ENCODE measurements at places on chromosomes 6 and 20.

GRCh38 chr6:149362289-149362688, 37.8 kb upstream of the SUMO4 start:
- no peak for DNase-seq

- no peak for DNase-seq
Observed at GRCh38 chr6:125869427-125869826, 78.7 kb downstream of the NCOA7 start.

- DNase-seq: no peak
Observed at GRCh38 chr20:61435823-61436220, 183.8 kb downstream of the CDH4 start.

DNA sequence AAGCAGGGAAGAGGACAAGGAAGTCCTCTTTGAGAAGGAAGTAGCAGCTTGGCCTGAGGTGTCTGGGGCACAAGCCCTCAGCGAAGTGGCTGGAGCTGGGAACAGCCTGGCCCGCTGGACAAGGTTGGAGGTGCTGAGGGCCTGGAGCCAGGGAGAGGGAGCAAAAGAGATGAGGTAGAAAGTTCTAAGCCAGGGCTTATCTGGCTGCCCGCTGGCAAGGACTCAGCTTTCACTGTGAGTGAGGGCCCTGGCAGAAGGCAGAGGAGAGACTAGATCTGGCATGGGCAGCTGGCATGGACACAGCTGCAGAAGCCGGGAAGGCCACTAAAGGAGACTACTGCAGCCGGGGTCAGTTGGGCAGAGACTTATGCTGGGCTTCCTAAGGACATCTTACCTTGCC, 21.8 kb upstream of the PCMTD2 start:
- DNase-seq: no peak

DNA sequence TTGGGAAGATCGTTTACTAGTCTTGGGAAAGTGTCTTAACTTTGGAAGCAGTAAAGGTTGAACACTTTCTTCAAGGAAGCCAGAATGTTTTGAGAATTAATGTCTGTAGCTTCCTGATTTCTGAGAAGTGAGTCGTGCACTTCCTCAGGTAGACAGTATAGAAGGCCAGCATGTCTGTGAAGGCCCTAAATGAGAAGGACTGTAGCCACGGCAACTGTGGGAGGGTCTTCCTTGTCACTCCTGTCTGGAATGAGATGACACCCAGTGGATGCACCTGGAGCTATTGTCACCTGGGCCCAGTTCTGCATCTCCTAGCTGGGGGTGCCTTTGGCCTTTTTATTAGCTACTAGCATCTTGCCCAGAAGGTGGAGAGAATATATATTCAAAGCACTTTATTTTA, 8.8 kb downstream of the STX16 start:
- no peak for DNase-seq

GRCh38 chr20:2706688-2707352, 14.2 kb downstream of the EBF4 start:
- no peak for DNase-seq

- peak; percentile 75 for DNase-seq
Observed at GRCh38 chr6:6676910-6677441, 88.5 kb downstream of the LY86 start.

- DNase-seq: no peak
Observed at GRCh38 chr6:44805238-44805846, 417.8 kb downstream of the CDC5L start.

- no peak for DNase-seq
Observed at GRCh38 chr6:169173532-169174268, 79.9 kb downstream of the THBS2 start.

- DNase-seq: no peak
Observed at GRCh38 chr6:135532559-135532958, 35.0 kb upstream of the AHI1 start.

DNA sequence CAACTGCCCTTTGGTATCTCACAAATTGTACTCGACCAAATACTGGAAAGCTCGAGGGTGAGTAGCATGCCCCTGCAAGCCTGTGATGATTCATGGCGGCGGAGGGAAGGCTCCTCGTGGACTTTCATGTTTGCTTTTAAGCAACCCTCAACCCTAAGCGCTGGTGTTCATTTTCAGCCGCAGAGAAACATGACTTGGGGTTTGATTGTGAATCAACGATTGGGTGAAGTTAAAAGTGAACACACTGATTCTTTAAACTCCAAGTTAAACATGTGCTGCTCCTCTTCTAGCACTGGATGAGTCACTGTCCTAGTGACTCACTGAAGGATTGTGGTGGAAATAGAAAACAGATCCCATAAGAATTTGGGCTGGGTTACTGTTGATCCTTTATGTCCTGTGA, 8.3 kb downstream of the CD109 start:
- no peak for DNase-seq

DNA sequence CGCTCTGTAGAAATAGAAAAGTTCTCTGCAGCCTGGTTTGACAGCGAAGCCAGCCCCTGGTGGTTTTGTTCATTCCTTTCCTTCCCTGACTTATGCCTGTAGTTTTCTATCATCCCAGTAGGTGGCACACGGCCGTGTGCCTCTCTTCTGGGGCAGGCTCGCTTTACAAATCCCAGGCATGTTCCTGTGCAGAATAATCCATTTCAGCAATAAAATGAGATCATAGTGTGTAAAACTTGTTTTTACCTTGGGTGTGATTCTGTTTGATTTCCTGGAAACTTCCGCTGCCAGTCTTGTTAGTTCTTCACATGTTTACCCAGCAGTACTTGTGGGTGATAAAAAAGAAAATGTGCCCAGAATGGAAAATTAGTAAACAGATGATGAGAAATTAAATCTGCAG, 7.4 kb upstream of the INSM1 start:
- peak; percentile 2 for DNase-seq

- no peak for DNase-seq
Observed at GRCh38 chr20:61185181-61185580, 66.9 kb upstream of the CDH4 start.

GRCh38 chr6:100808638-100809275, 72.4 kb downstream of the ASCC3 start:
- no peak for DNase-seq

- no peak for DNase-seq
Observed at GRCh38 chr6:158496700-158497099, 63.2 kb upstream of the TMEM181 start.

DNA sequence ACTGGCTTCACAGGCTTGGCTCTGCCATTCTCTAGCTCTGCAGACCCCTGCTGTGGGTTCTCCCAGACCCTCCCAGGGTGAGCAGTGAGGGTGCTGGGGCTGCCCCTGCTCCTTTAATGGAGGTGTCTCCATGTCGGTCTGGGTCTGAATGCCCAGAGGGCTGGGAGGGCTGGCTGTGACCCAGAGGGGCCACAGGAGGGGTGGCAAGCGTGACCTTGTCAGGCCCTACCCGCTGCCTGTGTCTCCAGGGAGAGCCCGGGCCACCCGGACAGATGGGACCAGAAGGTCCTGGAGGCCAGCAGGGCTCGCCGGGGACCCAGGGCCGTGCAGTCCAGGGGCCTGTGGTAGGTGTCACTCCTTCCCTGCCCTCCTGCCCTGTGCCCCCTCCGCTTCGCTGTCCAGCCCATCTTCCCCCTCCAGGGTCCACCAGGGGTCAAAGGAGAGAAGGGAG, 32.1 kb downstream of the COL20A1 start:
- DNase-seq: no peak

GRCh38 chr6:88914895-88915598, 48.4 kb downstream of the RNGTT start:
- no peak for DNase-seq

GRCh38 chr6:68233623-68234022, 401.5 kb upstream of the ADGRB3 start:
- no peak for DNase-seq
